ENCODE measurements at places on chromosomes 3 and 15.

GRCh38 chr15:98735895-98736617, 87.7 kb downstream of the IGF1R start:
- DNase-seq = no peak

- DNase-seq = no peak
Measured at GRCh38 chr15:25182098-25182478, 227.3 kb downstream of the SNRPN start.

DNA sequence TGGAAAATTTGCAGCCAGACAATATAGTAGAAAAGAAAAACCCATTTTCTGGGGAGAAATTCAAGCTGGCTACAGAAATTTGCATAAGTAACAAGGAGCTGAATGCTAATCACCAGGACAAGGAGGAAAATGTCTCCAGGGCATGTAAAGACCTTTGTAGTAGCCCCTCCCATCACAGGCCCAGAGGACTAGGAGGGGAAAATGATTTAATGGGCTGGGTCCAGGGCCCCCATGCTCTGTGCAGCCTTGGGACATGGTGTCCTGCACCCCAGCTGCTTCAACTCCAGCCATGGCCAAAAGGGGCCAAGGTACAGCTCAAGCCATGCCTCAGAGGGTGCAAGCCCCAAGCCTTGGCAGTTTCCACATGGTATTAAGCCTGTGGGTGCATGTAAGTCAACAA, 197.6 kb upstream of the POU1F1 start:
- no peak for DNase-seq

DNA sequence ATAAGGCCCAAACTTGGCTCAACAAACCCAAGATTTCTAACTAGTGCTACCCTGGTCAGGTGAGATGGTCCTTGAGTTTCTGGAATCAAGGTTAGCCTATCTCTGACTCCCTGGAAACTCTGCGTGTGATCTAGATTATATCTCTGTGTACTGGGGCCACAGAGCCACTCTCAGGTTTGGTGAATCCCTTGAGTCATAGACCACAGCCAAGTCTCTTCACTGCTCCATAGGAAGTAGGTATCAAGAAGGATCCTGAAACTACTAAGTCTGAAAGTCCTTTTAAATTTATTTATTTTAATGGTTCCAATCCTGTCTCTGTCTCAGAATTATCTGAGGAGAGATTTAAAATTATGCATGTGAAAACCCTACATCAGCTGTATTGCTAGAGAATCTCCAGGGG, 99.1 kb downstream of the TUSC7 start:
- no peak for DNase-seq

- DNase-seq = no peak
Measured at GRCh38 chr3:7241584-7242302, 380.8 kb downstream of the GRM7 start.

GRCh38 chr3:16092923-16093322, 81.6 kb upstream of the GALNT15 start:
- no peak for DNase-seq

- no peak for DNase-seq
Measured at GRCh38 chr3:66428733-66429132, 72.1 kb downstream of the LRIG1 start.

DNA sequence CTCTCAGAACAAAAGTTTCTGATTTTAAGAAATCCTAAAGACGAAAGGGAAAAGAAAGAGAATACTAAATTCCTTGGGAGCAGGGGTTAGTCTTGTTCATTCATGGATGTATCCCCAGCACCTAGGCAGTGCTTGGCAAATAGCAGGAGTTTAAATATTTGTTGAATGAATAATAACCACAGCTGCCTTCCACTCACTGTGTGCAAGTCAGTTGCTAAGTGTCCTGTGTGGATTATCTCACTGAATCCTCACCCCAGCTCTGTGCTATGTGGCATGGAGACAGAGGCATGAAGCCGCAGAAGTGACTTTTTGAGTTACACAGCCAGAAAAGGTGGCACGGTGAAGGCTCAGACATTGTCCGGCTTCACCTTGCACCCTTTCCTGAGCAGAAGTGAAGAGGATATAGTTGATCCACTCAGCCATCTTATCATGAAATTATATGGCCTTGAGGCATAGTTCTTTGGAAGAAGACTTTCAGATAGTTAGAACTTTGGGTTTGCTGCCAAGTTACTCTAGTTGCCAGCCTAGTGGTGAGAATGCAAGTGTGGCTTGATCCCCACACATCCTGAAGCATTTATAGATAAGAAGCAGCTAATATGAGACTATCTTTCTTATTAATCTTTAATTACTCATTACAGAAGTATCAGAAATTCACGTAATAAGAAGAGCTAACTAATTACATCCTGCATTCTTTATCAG, 355.5 kb downstream of the LRTM1 start:
- DNase-seq = no peak

DNA sequence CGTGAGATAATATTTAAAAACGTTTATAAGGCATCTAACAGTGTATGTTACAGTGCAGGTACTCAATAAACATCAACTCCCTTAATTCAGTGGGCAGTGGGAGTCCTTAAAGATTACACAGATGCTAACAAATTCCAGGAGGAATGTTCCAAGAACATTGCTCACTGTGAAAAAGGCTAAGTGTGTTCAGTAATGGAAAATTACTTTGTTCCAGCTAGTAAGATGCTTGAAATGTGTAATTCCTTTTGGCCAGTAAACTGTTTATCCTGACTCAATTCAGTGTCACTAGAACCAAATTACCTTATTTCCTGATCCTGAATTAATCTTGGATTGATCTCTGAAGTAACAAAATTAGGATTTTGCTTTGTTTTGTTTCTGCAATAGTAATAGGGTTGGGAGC, 54.2 kb upstream of the SEMA6D start:
- no peak for DNase-seq

DNA sequence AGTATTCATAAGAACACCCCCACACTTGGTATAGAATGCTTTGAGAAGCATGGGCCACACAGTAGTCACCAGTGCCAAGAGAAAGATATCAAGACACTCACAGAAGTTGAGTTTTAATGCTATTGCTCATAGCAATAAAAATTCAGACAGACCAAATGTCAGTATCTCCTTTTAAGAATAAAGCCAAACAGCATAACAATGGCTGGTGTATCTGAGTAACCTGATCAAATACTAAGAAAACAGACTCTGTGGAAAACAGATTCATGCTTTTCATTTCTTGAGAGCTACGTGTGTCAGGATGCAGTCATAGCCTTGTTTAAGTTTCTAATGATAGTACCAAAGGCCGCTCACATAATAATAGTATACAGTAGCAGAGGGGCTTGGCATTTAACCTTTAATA, 778.5 kb downstream of the MECOM start:
- DNase-seq = no peak

- DNase-seq = no peak
Measured at GRCh38 chr3:150521463-150521862, 24.8 kb downstream of the SERP1 start.

GRCh38 chr15:74500401-74500800, 39.4 kb upstream of the UBL7 start:
- DNase-seq = no peak

DNA sequence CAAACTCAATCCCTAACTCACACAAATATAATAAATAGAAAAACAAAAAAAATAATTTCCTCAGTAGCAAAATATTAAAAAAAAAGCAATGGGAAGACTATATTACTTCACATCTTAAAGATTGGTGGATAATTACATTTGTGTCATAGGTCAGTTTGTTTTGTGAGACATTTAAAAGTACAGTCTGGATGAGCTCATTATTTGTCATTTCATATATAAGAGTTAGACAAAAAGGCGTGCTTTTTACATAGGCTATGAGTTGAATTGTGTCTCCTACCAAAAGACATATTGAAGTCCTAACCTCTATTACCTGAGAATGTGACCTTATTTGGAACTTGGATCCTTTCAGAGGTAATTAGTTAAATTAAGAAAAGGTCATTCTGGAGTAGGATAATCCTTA, 710.1 kb upstream of the CBLB start:
- no peak for DNase-seq

DNA sequence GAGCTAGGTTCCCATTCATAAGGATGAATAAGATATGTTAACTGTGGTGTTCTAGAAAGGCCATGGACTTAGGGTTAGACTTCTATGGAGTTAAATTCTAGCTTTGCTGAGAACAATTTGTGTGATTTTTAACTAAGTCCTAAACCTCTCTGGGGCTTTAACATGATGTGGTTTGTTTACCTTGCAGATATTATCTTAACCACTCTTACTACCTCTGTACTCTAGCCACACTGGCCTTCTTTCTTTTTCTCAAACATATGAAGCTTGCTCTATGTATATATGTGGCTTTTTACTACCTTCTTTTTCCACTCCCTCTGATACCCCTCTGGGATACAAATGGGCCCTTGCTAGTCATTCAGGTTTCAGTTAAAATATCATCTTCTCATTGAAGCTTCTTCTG, 108.4 kb downstream of the ZNF609 start:
- DNase-seq = no peak
